ENCODE measurements at places on chromosomes 16 and 17. TPM values are rescaled to one million over a fixed set of nuclear protein-coding genes. Genes with fewer than 3 reads are reported as not detected.

LRRC3C gene
- total RNA-seq: not detected

YBX2 gene
- 0.52 TPM for total RNA-seq

RASL10B gene
- total RNA-seq: 1.1 TPM

KRTAP4-3 gene
- not detected for total RNA-seq

KRT32 gene
- not detected for total RNA-seq

CCT6B gene
- 1.5 TPM for total RNA-seq

SOCS1 gene
- total RNA-seq: 45.1 TPM

HSD17B1 gene
- total RNA-seq: 0.67 TPM

CDRT15 gene
- total RNA-seq: not detected

CD7 gene
- 635 TPM for total RNA-seq

SLC5A11 gene
- total RNA-seq: not detected

NTN3 gene
- not detected for total RNA-seq

ATP2A1 gene
- 4.2 TPM for total RNA-seq

SLFN12 gene
- total RNA-seq: 5.6 TPM

BTBD17 gene
- total RNA-seq: not detected

GALNS gene
- 11.2 TPM for total RNA-seq

OR4D1 gene
- 0.21 TPM for total RNA-seq

TM4SF5 gene
- total RNA-seq: not detected

TLK2 gene
- 27.1 TPM for total RNA-seq

BCL6B gene
- total RNA-seq: 0.62 TPM

KRTAP9-8 gene
- total RNA-seq: not detected

ITGA2B gene
- 1.1 TPM for total RNA-seq

RNF167 gene
- total RNA-seq: 133 TPM

KRTAP16-1 gene
- 0.15 TPM for total RNA-seq

MYLK3 gene
- total RNA-seq: 0.17 TPM

KIAA0753 gene
- 8.1 TPM for total RNA-seq

NPIPA8 gene
- not detected for total RNA-seq

ZNF48 gene
- 6.0 TPM for total RNA-seq

IRX5 gene
- total RNA-seq: not detected

PPM1E gene
- total RNA-seq: 0.05 TPM

NPW gene
- total RNA-seq: 1.3 TPM

CD300LB gene
- not detected for total RNA-seq

G6PC3 gene
- 19.4 TPM for total RNA-seq

Measured in activated naive CD4-positive, alpha-beta T cell treated with anti-CD3 and anti-CD28 coated beads for 36 hours (primary cell).